Activated CD4-positive, alpha-beta T cell treated with anti-CD3 and anti-CD28 coated beads for 24 hours (primary cell): ENCODE measurements at places on chromosomes 4 and X.

DNA sequence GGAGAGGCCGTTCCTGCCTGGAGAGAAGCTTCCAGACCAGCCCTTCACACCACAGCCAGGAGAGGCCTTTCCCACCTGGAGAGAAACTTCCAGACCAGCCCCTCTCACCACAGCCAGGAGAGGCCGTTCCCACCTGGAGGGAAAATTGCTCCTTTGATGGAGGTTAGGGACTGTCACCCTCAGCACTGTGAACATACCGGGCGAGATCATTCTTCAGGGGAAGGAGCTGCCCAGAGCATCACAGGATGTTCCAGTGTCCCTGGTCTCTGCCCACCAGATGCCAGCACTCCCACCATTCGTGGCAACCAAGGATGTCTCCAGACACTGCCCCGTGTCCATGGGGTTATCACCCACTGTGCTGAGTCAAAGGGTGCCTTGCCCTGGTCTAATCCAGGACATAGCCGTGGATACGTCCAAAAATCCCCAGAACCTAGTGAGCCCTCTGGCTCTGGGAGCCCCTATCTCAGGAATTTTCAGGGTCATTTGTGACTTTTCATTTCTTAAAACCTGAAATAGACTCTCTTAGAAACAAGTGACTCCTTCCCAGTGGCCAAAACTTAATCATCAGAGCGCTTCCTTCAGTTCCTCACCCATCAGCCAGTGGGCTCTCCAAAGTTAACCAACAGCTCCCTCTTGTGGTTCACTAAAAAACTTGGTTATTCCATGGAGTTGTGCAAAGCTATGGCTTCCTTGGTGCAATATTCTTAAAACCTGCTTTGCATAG is 80.2 kb downstream of the CRMP1 start:
- no peak for DNase-seq

- DNase-seq: no peak
Observed at GRCh38 chrX:11304829-11305228, 11.6 kb downstream of the AMELX start.

DNA sequence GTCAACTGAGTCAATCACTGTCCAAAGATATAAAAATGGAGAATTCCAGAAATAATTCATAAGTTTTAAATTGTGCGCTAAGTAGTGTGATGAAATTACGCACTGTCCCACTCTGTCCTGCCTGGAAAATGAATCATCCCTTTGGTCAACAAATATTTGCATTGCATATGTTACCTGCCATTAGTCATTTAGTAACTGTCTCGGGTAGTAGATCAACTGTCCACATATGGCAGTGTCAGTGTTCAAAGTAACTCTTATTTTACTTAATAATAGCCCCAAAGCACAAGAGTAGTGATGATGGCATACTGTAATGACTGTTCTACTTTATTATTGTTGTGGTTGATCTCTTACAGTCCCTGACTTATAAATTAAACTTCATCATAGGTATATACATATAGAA is 3.4 kb downstream of the YTHDC1 start:
- DNase-seq: no peak

- DNase-seq: no peak
Observed at GRCh38 chr4:156422576-156422975, 468.9 kb upstream of the CTSO start.

GRCh38 chrX:41720125-41720779 is 3.7 kb upstream of the GPR82 start:
- peak; percentile 0 for DNase-seq

DNA sequence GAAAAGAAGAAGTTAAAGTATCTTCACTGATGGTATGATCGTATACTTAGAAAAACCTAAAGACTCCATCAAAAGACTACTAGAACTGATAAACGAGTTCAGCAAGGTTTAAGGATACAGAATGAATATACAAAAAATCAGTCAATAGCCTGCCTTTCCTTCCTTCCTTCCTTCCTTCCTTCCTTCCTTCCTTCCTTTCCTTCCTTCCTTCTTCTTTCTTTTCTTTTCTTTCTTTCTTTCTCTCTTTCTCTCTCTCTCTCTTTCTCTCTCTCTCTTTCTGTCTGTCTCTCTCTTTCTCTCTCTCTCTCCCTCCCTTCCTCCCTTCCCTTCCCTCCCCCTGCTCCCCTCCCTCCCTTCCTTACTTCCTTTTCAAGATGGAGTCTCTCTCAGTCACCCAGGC is 362.7 kb downstream of the BMPR1B start:
- no peak for DNase-seq

DNA sequence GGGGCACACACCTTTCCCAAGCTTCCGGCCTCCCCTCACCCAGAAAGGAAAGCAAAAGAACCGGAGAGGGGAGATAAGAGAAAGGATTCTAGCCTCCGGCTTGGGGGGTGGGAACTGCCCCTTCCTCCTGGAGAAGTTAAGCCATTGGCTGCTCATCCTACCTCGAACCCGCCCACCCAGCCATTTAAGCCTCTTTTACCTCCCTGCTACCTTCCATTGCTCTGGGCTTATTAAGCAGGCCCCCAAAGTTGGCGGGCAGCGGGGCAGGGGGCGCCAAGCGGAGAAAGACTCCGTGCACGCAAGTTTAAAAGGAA is 2.3 kb downstream of the MAML3 start:
- peak; percentile 18 for DNase-seq

GRCh38 chr4:1380368-1381151 is 25.7 kb downstream of the NKX1-1 start:
- DNase-seq: no peak

- DNase-seq: no peak
Observed at GRCh38 chrX:152960115-152960514, 33.8 kb downstream of the PNMA5 start.

DNA sequence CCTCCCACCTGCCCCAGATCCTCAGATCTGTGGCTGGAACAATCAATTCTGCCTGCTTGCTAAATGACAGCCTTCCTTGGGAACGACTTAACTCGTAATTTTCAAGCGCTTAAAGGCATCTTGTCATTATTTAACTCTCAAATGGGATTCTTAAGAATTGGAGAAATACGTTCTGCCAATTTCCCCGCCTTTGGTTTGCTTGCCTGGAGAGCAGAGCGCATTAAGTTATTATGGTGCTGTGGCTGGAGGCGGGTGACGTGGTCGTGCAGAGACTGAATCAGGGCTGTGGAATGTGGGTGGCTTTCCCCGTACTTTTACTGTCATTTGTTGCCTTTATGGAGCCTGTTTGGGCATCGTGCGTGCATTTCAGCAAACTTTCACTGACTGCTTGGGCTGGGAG is 78.9 kb upstream of the PSAPL1 start:
- DNase-seq: no peak

- no peak for DNase-seq
Observed at GRCh38 chr4:174154215-174154854, 129.1 kb downstream of the FBXO8 start.
